ENCODE measurements at places on chromosomes 4 and X.
A peak's percentile ranks its signal among the peaks of the same experiment; 100 is the strongest.

DNA sequence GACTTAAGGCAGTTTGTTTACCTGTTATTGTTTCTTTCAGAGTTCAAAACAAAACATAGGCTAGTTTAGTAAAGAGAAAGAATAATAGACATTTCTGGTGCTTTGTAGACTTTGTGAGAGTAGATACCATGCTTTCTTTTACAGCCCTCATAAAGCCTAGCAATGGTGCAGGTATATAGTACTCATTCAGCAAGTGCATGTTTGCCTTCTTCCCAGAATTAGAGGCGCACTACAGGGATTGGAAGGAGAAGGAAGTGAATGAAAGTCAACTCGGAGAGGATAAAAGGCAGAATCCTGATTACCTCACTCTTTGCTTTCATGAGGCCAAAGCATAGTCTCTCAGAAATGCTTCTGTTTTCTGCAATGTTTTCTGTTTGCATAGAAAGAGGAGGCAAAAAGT is 43.1 kb upstream of the FHDC1 start:
- no peak for DNase-seq

- no peak for DNase-seq
These were observed 1.8 kb upstream of the ZCCHC4 start for GRCh38 chr4:25310803-25311166.

- DNase-seq: no peak
These were observed 218.2 kb downstream of the SCFD2 start for GRCh38 chr4:53147711-53148110.

- DNase-seq: peak; percentile 15
These were observed 62.8 kb upstream of the EGFL6 start for GRCh38 chrX:13506574-13506973.

DNA sequence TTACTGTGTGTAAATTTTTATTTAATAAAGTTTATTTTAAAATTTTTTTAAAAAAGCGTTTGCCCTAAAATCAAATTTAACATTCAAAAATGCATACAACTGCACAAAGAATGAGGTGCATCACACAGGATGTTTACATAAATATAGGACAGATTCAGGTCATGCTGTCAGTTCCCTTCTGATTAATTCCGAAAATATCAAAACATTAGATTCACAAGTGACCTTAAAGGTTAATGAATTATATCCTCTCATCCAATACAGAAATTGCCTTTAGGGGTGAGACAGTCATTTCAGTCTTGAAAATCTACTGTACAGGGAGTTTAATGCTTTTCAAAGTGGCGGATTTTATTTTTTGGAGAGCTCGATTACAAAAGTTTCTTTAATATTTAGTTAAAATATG is 208.7 kb upstream of the FTHL17 start:
- DNase-seq: no peak

DNA sequence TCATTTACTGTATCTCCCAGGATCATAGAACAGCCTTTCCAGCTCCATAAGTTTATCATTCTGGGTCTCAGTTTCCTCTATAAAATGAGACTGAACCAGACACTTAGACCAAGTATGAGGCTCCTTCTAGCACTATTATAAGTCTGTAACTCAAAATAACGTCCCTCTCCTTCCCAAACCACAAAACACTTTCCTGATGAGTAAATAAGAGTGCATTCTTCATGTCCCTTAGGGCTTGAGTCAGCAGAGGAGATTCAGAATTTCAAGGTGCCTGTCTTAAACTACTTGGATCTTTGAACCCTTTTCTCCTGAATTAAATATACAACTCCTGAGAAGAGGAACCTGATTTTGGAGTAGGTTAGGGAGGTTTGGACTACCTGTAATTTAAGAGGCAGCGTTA is 62.6 kb downstream of the GLRA2 start:
- DNase-seq: no peak

GRCh38 chr4:24896977-24897376 is 15.9 kb downstream of the CCDC149 start:
- no peak for DNase-seq

GRCh38 chr4:102535398-102536082 is 34.4 kb downstream of the NFKB1 start:
- DNase-seq: no peak

GRCh38 chrX:20382518-20383297 is 116.0 kb upstream of the RPS6KA3 start:
- DNase-seq: no peak

DNA sequence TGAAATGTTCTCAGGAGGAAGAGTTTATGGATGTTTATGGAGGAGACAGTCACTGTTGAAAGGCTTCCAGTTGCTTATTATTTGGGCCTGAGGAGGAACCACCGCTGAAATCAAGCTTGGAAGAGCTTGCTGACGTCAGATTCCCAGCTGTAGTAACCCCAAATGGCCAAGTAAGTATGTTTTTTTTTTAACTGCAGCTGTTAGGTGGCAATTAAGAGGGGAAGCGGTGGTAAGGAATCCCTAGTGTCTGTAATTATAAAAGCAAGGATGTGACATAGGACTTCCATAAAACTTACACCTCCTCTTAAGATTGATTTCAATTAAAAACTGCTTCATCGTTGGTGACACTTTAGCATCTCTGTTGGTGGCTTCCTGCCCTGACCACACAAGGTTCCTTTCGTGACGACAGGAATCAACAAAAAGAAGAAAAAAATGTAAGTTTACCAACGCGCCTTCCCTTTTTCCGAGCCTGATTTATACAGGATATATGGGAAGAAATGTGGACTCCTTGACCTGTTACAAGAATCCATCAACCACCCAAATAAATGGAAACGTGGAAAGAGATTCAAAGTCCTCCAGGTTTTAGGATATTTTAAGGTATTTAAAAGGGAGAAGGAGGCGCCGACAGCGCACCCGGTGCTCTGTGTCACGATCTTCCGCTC is 884 bp downstream of the RELL1 start:
- DNase-seq: no peak

DNA sequence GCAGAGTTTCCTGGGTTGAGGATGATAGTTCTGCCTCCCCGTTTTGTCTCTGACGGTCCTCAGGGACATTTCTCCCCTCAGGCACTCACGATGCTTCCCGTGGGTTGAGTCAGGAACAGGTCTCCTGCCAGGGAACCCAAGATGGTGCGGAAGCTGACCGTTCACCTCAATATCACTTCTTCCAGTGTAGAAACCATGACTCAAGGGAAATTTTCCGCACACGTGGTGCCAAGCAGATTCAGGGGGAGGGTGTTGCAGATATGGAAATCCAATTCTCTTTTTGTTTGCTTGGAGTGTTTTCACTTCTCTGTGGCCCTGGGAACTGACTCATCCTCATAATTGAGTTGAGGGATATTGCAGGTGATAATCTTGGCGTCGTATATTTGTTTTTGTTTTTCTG is 46.7 kb downstream of the CXorf49B start:
- no peak for DNase-seq

DNA sequence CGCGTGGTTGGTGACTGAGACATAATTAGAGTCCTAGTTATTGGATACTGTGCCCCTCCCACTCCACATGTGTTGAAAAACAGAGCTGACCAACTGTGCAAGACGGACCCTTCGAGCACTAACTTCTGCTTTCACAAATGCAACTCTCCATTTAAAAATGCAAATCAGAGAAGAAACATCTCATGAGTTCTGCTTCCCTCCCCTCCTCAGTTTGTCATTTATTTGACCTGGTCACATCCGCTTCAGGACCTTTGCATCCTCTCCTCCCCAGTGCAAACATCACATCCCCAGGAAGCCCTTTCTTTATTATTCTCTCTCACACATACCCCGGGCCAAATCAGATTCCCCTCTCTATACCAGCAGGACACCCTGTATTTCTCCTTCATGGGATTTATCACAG is 38.1 kb upstream of the NOCT start:
- DNase-seq: no peak

GRCh38 chrX:7170898-7171297 is 22.9 kb upstream of the PUDP start:
- DNase-seq: no peak

- DNase-seq: no peak
These were observed 171.1 kb upstream of the ANKRD50 start for GRCh38 chr4:124883632-124884031.

DNA sequence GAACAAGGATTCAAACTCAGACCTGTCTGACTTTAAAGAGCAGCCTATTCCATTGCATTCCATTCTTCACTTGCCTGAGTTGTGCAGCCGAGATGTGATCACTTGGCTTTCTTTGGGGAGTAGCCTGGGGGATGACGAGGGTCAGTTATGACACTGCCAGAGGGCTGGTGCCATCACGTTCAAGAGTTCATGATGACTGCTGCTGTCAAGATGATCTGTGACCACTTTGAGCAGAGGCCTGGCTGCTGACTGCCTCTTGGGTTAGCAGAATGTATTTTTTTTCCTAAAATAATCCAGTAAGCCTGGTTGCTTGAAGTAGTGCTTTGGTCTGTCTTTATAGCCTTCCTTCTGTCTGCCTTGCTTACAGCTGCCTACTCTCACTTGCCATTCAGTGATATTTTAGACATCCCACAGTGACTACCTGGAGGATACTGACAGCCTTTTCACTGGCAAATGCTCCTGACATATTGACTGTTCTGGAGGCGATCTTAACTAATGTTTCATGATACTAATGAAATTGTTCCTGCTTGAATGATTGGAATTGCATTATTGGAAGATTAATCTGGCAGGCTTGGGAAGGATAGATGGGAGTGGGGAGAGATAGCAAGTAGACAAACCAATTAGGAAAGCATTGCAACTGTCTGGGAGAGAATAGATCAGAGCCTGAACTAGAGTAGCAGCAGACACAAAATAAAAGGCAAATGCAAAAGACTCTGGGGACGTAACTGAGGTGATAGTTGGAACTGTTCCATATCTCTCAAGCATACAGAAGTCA is 221.6 kb upstream of the LCORL start:
- DNase-seq: no peak

GRCh38 chr4:120960656-120961267 is 38.2 kb upstream of the PRDM5 start:
- no peak for DNase-seq

DNA sequence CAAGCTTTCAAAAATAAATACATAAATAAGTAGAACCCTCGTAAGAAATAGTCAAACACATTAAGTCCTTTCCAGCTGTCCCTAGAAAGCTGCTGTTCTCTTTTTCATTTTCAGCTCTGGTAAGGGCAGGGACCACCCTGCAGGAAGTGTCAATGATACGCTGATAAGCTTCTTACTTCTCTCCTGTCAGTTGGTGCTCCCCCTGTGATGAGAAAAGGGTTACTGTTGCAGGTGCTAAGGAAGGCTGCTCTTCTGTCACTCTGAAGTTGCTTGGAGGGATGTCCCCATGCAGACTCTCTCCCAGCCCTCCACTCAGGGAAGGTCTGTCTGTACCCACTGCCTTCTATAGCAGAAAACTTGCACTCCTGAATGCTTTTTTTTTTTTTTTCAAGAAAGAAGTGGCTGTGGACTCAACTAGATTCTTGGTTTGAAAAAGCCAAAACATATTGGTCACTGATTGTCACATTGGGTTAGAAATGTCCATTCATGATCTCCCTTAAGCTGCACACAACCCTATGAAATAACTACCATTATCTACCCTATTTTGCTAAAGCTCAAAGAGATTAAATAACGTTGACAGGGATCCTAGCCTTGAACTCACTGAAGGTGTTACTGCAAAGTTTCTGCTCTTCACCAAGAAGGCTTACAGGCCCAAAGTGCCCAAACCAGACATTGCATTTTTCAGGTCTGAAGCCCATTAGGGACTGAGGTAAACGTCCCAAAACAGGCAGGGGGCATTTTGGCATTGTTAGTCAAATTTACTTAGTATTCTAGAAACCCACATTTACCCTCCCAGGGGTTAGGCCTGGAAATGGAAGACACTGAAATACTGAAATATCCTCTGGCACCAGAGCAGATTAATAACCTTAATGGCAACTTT is 1.2 kb downstream of the CXCL3 start:
- no peak for DNase-seq

- DNase-seq: no peak
These were observed 28.6 kb upstream of the BBS12 start for GRCh38 chr4:122703868-122704267.

GRCh38 chr4:13957871-13958270 is 330.3 kb upstream of the BOD1L1 start:
- no peak for DNase-seq

- no peak for DNase-seq
These were observed 7.0 kb upstream of the STPG2 start for GRCh38 chr4:98150092-98150761.

- no peak for DNase-seq
These were observed 227.9 kb downstream of the GPM6A start for GRCh38 chr4:175584172-175584571.

DNA sequence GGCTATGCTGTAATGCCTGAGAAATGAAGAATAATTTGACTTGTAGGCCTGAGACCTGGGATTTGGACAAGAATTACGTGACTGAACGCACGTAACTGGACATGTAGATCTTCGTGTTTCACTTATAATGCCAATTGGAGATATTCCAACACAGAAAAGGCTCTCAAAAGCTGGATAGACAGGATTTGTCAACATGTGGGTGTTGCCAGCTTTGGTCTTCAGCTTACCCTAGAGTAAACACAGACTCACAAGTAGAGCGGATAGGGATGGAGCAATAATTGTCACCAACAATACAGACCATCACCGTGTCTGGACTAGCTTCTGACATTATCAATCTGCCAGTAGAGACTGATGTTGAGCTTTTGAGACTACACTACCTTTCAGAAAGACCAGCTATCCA is 1511.0 kb upstream of the ADGRL3 start:
- DNase-seq: no peak

DNA sequence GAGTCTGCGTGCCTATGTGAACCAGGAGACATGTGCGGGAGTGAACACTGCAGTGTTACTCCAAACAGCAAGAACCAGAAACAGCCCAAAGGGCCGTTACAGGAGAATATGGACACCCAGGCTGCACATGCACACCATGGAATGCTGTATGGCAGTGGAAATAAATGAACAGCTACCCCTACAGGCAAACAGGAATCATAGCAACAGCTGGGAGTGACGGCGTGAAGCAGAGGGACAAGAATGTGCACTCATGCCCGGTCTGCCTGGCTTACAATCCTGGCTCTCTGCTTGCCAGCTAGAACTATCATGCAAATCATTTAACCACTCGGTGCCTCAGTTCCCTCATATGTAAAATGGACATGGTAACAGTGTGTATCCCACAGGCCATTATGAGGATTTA is 16.6 kb downstream of the GPKOW start:
- DNase-seq: no peak

GRCh38 chr4:101020956-101021355 is 326.4 kb downstream of the PPP3CA start:
- no peak for DNase-seq

DNA sequence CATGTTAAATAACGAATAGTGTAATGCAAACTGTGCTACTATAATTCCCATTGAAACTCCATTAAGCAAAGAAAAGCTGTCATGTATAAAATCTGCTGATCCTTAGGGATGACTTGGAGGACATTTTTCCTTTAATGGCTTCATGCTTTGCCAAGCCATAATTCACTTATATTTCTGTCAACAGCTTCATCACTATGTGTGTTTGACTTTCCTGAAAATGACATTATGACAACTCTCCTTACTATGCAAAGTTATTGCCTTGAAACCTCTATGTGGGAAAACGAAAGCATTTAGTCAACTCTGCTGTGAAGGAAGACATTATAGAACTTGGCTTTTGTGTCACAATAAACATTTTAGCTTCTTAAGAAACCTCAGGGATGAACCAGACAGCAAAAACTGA is 210.5 kb downstream of the GRXCR1 start:
- no peak for DNase-seq

GRCh38 chr4:81214144-81214880 is 710 bp downstream of the PRKG2 start:
- no peak for DNase-seq

Measured in GM12892 (cell line).